Myocyte (in vitro differentiated cells): ENCODE measurements at places on chromosomes 7 and 10.

- DNase-seq: peak; percentile 69
These were observed 593 bp upstream of the CUX1 start for GRCh38 chr7:101816595-101817470.

DNA sequence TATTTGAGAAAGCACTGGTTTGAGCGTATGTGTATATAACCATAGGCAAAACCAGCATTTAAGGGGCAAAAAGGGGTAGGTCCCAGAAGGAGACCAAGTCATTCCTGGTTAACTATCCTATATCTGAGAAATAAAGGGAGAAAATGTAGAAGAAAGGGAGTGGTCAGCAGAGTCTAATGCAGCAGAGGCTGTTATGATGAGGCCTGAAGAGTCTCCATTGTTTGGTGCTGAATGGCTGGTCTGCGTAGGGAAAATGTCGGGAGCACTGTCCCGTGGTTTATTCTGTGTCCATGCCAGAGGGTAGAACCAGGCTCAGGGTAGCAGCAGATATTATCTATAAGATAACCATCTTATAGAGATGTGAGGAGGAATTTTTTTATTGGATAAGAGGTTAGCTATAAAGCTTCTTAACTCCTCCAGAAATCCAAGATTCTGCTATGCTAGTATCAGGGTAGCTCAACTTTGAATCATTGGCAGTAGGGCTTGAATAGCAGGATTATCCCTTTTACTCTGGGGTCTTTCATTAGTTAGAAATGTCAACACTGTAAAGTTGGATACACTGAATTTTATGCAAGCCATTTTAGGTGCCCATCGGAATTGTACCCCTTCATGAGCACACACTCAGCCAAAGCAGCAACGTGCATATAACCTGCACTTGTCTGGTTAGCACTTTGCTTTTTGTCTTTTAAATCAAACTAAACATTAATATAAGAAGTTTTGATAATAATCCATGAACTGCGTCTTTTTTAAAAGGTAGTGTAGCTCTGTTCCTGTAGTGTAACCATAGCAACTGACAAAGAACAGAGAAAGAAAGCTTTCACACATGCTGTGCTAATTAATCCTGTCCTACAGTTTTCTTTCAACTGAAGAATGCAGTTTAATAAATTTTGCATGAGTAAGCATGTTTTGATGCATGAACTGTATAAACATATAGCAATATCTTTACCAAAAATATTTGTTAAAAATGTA lies 312.0 kb upstream of the FZD1 start:
- DNase-seq: no peak

GRCh38 chr10:126179637-126180036 lies 208.6 kb downstream of the ADAM12 start:
- DNase-seq: no peak

DNA sequence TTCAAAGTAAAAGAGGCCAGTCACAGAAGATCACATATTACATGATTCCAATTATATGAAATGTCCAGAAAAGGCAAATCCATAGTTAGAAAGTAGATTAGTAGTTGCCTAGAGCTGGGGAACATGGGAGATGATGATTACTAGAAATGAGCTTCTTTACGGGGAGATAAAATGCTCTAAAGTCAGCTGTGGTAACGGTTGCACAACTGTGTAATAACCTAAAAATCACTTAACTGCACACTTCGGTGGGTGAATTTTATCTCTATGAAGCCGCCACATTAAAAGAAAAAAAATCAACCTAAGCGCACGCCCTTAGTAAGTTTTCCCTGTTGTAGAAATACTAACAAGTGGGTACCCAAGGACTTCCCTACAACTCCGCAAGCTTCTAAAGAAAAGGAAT lies 15.9 kb downstream of the XRCC2 start:
- DNase-seq: no peak

DNA sequence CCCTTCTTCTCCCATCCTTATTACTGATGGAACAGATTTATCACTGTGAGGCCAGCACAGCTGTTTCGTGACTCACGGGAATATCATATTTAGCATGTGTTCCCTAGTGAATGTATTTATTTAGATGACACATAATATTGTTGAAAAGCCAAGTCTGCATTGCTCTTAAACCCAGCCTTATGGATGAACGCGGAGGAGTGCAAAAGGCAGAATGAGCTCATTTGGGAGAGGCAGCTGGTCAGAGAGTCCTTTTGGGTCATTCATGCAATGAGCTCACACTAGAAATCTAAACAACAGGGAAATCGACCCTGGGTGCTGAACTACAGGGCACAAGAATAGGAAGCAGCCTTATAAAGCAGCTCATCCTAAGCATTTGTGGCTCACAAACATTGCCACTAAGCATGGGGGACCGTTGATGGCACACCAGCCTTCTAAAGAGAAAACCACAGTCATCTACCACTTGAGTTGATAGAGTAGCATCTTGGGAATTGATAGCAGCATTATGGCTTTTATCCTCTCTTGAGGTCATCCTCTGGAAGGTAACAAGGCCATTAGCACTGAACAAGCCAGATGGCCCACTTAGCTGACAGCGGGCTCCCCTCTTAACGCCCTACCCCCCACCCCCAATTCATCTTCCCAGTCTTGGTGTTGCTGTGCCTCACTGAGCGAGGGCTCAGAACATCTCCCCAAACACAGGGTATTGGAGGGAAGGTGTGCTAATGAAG lies 32.9 kb upstream of the SDK1 start:
- peak; percentile 95 for DNase-seq

DNA sequence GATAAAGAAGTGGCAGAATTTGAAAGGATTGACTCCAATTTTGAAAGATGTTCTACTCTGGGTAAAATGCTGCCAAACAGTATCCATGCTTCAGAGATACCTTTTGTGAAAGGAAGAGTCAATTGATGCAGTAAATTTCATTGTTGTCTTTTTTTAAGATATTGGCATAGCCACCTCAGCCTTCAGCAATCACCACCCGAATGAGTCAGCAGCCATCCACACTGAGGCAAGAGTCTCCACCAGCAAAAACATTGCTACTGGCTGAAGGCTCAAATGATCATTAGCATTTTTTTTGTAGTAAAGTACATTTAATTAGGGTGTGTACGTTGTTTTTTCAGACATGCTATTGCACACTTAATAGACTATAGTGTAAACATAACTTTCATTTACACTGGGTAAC lies 31.7 kb upstream of the CYP26C1 start:
- DNase-seq: peak; percentile 56
